ENCODE measurements at places on chromosomes 16 and 17. TPM values are rescaled to one million over a fixed set of nuclear protein-coding genes. Genes with fewer than 3 reads are reported as not detected.
A peak's percentile ranks its signal among the peaks of the same experiment; 100 is the strongest.

DNA sequence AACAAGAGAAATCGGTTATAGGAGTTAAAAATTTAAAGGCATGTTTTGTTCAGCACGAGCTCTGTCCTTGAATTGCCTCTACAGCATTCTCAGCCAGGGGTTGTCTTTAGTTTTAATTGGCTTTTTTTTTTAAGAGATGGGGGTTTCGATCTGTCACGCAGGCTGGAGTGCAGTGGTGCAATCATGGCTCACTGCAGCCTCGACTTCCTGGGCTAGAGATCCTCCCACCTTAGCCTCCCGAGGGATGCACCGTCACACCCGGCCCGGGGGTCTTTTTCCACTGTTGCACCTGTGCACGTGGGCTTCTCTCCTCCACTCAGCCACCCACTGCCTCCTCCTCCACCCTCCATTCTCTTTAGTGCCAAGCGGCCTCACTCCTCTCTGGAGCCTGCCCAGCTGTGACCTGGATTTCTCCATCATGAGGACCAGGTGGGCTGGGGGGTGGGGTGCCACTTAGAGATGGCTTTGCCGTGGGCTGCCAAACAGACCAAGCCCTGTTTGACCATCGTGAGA lies 106.8 kb upstream of the SEC14L1 start:
- DNase-seq: no peak

GRCh38 chr17:79039171-79039570 lies 15.2 kb downstream of the C1QTNF1 start:
- DNase-seq: no peak

- DNase-seq: no peak
Measured at GRCh38 chr16:10652730-10653590, 41.8 kb downstream of the TEKT5 start.

DNA sequence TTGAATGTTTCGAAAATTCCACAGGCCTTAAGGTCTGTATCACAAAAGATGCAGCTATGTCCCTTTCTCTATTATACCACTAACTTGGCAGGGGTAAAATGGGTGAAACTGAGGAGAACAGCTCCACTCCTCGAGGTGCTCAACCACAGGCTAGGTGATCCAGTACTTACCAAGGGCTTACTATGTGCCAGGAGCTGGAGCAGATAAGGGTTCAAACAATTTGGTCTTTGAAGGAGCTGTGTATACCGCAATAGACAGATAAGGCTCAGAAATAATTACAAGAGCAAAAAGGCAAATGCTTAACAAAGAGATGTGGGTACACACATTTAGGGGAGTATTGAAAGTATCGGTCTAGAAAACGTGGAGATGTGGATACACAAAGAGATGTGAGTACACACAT lies 1.5 kb downstream of the XPO6 start:
- DNase-seq: no peak

- peak; percentile 99 for DNase-seq
Measured at GRCh38 chr16:30697264-30698138, 1.5 kb upstream of the SRCAP start.

- DNase-seq: no peak
Measured at GRCh38 chr16:7834771-7835431, 502.3 kb downstream of the RBFOX1 start.

DNA sequence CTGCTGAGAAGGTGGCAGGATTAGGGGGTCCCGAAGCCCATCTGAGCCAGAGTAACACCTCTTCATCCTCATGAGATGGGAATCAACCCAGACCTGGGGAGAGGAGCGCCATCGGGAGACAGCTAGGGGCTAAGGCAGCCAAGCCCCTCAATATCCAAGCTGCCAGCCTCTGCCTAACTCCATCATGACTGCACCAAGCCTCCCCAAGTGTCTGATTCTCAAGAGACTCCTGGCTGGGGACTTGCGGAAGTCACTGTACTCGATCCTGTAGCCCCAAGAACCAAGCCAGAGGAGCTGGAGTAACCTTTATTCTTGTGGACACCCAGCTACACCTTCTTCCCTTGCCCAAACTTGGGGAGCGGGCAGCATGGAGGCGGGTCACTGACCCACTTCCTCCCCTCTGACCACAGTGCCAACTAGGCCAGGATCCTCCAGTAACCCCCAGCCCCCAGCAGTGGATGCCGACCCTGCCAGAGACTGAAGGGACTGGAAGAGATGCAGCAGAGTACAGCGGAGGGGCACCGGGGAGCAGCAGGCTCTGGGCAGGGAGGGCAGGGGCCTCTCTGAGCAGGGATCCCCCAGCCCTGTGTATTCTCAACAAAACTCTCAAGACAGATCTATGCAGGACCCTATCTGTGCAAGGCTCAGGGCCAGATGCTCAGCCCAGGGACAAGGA lies 13.3 kb downstream of the HDAC5 start:
- DNase-seq: no peak

- peak; percentile 41 for DNase-seq
Measured at GRCh38 chr17:49108318-49108717, 24.3 kb upstream of the B4GALNT2 start.

- no peak for DNase-seq
Measured at GRCh38 chr17:9790889-9791876, at the start of gene DHRS7C. TSS of gene DHRS7C (minus strand) at chr17:9791592. CDS start at chr17:9791284, 308 bp downstream.

DNA sequence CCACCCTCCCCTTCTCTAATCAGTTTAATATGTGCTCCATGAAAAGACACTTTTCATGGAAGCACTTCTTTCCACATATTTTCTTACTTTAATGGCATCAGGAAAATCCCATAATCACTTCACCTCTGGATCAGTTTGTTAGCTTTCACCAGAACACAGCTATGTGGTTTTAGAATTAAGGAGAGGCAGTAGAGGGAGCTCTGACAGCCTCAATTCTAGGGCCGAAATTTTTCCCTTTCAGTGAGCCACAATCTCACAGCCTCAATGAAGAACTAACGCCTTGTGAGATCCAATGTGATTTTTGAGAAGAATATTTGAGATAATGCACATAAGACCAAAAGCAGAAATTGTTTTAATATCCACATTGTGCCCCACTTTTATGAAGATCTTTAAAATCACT lies 1494.0 kb upstream of the CDH8 start:
- DNase-seq: no peak

DNA sequence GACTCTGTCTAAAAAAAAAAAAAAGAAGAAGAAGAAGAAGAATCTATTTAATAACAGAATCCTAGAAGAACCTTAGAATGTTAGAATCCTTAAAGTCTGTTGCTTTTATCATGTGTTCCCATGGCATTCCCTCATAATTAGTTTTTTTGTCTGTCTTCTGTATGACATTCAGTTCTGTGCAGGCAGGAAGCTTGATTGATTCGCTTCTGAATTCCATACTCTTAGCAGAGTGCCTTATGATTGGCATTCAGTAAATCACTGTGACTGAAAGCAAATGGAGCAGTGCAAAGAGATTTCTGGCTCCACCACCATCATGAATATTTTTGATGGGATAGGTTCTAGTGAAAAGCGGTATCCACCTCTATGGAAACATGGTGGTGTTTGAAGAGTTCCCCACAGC lies 1065.9 kb upstream of the RBFOX1 start:
- no peak for DNase-seq

GRCh38 chr16:15515992-15516391 lies 81.6 kb downstream of the BMERB1 start:
- no peak for DNase-seq

GRCh38 chr16:56530872-56531271 lies 11.0 kb upstream of the BBS2 start:
- DNase-seq: no peak

ATP6V0A1 gene
- total RNA-seq: 126 TPM

RASD1 gene
- 10.8 TPM for total RNA-seq

OR1A1 gene
- not detected for total RNA-seq

CHST4 gene
- total RNA-seq: 4.4 TPM

IRX5 gene
- 2.3 TPM for total RNA-seq

Measured in adrenal gland (tissue), 19 donors.